Activated T-cell treated with anti-CD3 and anti-CD28 coated beads, Interleukin-2, amount 50 U/mL, for 1 hour (primary cell): ENCODE measurements at places on chromosomes 2 and 18.

DNA sequence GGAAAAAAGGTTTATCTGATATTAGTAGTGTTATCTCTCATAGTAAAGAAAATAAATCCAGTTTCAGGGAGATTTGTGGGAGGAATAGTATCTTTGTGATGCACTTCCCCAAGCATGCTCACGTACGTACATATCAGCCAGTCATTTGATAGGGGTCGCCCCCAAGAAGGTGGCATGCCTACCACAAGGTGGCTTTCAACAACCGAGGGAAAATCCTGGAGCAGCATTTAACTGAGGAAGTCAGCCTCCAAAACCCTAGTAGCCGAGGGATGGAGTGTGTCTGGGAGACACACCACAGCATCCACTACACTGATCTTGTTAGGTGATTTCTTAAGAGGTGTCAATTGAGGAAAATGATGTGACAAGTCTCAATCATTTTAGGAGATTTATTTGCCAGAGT is 623.9 kb downstream of the NYAP2 start:
- no peak for DNase-seq

DNA sequence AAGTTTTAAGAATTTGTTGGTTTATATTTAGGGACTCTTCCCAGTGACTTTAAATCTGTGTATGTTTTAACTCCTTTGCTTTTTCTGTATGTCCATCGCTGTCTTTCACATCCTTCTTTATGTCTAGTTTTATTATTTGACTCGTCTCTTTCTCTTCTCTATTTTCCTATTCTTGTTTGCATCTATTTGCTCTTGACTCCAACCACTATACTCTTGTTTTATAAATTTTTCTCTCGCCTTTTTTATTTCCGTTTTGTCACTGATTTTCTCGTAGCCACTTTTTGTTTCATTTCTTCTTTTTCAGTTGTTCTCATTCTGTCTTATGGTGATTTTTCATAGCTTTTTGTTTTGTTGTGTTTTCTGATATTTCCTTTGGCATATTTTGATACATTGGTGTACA is 170.5 kb upstream of the NETO1 start:
- DNase-seq: no peak

GRCh38 chr2:3672861-3673678 is 15.1 kb downstream of the ALLC start:
- DNase-seq: no peak

DNA sequence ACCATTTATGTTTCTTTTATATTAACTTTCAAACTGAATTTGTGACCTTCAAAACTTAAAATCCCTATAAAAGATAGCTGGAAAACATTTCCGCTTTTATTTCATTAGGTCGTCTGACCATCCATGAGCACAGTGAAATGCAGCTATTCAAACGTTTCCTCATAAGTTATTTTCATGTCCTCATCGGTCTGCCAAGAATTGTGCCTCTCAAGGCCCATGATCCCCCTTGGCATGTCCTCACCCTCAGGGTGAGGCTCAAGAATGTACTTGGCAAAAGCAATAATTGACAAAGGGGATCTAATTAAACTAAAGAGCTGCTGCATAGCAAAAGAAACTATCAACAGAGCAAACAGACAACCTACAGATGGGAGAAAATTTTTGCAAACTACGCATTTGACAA is 12.4 kb downstream of the SLC66A2 start:
- DNase-seq: no peak

- DNase-seq: no peak
These were observed 710 bp downstream of the SEC11C start for GRCh38 chr18:59140302-59140885.
